ENCODE measurements at places on chromosomes 6 and 20. TPM values are rescaled to one million over a fixed set of nuclear protein-coding genes. Genes with fewer than 3 reads are reported as not detected.

The PNLDC1 gene
- 0.23 TPM for total RNA-seq

The TNFAIP3 gene
- total RNA-seq = 102 TPM

The PI16 gene
- total RNA-seq = 2.5 TPM

The RPRD1B gene
- total RNA-seq = 28.1 TPM

The SIRPD gene
- total RNA-seq = 1.6 TPM

The ETV7 gene
- total RNA-seq = 5.3 TPM

The MCHR2 gene
- not detected for total RNA-seq

The PEDS1 gene
- total RNA-seq = 37.9 TPM

The TCF21 gene
- total RNA-seq = 21.7 TPM

The GPSM3 gene
- 81.7 TPM for total RNA-seq

The SNX5 gene
- total RNA-seq = 82.0 TPM

The C20orf144 gene
- total RNA-seq = 0.24 TPM

DNA sequence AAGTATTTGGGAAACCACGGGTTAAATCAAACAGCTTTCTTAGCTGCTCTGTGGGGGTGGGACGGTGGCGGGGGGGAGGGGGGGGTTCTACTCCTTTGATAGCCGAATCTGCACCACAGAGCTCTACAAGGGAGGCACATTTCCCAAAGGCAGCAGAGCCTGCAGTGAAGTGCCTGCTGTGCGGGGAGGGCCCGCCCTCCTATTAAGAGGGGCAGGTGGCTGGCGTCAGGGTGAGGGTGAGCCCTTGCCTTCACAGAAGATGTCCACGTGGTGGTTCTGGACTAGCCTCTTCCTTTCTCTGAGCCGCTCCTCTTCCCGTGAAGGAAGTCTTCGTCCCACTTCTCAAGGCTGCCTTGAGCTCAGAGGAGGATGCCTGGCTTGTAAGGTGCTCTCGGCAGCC lies 174.9 kb upstream of the THBS2 start:
- no peak for DNase-seq

DNA sequence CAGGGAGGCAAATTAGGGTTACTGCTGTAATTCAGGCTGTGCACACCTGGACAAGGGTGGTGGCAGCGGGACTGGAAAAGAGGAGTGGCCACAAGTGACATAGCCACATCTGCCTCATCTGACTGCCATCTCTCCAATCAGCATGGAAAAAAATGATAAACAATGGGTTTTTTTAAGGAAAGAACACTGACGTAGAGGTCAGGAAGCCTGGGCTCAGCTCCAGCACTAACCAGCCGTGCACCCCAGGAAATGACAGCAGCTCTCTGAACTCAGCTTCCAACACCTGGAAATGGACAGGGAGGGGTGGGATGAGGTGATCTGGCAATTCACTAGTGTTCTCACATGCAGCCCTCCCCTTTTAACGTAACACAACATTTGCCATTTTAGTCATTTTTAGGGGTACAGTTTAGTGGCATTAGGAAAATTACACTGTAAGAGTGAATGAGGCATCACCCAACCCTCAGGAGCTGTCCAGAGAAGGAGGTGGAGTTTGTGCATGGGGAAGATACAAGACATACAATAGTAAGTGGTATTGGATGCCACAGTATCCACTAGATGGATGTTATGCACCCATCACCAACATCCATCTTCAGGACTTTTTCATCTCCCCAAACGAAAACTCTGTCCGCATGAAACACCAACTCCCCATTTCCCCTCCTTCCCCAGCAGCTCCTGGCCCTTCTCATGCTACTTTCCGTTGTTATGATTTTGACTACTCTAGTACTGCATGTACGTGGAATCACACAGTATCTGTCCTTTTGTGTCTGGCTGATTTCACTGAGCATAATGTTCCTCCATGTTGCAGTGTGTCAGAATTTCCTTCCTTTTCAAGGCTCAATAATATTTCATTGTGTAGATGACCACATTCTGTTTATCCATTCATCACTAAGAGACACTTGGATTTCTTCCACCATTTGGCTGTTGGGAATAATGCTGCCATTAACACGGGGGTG lies 215.5 kb upstream of the ECI2 start:
- DNase-seq = no peak

DNA sequence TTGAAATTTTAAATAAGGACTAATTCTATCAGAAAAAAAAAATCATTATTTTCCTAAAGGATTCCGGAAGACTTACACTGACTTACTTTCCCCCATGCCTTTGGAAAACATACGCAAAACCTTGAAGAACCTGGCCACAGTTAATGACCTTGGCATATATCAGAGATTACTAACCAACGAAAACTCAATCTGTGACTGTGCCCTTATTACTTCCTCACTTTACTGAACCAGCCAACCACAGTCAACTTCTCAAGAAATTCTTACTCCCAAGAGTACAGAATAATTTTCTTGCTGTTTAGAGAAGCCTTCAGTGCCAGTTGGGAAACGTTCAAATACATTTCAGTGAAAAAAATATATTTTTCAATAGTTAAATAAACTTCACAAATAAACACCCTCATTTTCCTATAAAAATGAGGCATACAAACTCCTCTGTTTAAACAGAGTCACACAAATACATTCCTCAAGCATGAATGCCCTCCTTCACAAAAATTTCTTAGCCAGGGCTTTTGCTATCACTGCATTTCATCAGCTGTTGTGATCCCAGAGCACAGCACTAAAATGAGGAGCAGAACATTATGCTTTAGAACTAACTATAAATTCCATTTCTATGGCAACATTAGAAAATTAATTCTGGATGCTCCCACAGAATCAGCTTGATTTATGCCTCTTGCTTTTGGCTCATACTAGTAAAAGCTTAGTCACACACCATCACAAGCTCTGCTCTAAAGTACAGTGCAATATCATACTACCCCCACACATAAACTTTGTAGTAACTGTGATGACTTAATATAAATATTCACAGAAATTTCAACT lies 117.6 kb downstream of the DST start:
- DNase-seq = no peak

GRCh38 chr6:81105998-81106397 lies 646.5 kb downstream of the TENT5A start:
- no peak for DNase-seq

DNA sequence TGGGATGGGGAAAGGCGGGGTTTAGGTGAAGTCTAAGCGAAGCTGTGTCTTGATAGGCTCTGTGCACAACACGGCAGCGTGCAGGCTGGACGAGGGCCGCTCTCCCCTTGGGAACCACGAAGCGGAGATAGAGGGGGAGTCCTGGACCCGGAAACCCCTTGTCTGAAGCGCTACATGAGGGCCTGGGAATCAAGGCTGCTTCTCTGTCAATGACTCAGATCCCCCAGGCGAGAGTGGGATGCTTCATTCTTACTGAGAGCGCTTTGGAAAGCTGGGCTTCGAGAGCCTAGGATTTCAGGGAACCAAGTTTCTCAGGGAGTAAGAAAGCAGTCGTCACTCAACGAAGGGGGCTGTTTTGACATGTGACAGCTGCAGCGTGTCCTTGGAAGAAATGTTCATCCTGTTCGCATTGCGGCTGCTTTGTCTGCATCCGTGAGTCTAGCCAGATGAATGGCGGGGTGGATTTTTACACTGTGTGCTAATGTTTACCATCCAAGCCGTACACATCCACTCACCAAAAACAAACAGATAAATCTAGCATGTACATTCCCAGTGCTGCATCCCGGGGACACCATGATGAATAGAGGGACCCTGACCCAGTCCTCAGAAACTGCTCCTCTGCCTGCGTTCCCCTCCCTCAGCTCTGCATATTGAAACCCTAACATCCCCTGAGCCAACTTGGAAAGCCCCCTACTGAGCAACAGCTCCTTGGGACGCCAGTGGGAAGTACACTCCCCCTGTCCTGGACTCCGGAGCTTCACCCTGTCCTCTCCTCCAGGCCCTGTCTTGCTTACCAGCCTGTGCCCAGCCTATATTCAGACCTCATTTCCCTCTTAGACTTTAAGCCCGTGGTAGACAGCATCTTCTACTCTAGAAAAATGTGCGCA lies 24.5 kb upstream of the RTF2 start:
- no peak for DNase-seq

DNA sequence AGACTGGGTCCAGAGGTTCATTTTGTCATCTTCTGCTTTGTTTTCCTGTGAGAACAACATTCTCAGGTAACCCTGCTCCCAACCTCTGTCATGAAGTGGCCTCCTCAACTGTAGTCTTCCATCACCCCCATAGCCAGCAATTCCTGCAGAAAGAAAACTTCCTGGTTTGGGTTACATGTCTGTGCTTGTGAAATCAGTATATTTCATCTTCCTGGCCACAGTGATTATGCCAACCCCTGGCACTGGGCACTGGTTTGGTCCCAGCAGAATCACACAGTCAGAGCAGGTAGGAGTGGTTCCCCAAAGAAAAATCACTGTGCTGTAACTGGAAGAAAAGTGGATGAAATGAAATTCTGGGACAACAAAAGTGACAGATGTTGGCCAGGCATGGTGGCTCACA lies 52.5 kb downstream of the CRYBG1 start:
- DNase-seq = no peak

- DNase-seq = no peak
Observed at GRCh38 chr6:109406196-109406595, 23.9 kb upstream of the CD164 start.

- no peak for DNase-seq
Observed at GRCh38 chr20:58116505-58116904, 111.9 kb downstream of the ANKRD60 start.

GRCh38 chr20:18390201-18390600 lies 76.6 kb downstream of the DZANK1 start:
- DNase-seq = no peak

DNA sequence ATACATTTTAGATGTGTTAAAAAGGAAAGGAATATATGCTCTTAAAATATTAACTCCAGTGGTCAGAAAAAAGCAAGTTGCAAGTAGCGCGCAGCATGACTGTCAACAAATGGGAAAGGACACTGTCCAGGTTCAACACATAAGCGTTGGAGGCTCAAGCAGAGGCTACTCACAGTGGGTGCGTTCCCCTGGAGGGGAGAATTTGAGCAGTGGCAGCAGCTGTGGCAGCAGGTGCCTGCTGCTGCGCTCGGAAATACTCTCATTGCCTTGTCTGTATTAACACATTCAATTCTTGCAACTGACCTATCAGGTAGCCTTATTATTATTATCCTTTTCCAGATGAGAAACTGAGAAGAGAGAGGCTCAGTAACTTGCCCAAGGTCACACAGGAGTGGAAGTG lies 21.9 kb upstream of the CCN6 start:
- DNase-seq = no peak

DNA sequence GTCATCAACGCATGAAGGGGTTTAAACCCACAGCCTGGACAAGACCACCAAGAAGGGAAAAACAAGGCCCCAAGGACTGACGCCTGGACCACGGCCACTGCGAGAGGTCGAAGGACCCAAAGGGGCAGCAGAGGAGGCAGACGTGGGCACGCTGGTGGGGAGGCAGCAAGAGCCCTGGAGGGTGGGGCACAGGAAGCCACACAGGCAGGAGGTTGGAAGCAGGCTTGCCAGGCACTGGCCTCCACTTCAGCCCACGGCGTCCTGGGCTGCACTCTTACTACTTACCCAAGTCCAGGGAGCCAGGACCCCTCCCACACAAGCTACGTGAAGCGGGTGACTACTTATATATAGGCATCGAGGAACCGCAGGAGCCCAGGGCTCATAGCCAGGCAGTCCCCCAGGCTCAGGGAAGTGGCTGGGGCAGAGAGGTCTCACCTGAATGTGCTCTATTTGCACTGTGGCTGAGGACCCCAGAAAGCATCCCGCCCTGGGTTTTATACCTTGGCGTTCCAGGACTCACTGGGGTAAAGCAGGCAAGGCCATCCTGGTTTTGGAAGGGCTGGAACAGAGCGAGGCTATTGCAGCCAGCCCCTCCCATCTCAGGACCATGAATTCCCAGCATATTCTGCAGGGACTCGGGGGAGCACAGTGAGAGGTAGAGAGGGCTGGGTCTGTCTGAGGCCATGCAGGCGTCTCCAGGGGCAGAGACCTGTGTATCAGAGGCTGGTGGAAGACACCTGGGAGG lies 113.8 kb upstream of the AFDN start:
- DNase-seq = no peak

GRCh38 chr20:32518593-32519380 lies 66.3 kb downstream of the NOL4L start:
- DNase-seq = no peak

- no peak for DNase-seq
Observed at GRCh38 chr6:4751823-4752464, 24.3 kb upstream of the CDYL start.

GRCh38 chr6:111657146-111657545 lies 51.5 kb upstream of the TRAF3IP2 start:
- no peak for DNase-seq

DNA sequence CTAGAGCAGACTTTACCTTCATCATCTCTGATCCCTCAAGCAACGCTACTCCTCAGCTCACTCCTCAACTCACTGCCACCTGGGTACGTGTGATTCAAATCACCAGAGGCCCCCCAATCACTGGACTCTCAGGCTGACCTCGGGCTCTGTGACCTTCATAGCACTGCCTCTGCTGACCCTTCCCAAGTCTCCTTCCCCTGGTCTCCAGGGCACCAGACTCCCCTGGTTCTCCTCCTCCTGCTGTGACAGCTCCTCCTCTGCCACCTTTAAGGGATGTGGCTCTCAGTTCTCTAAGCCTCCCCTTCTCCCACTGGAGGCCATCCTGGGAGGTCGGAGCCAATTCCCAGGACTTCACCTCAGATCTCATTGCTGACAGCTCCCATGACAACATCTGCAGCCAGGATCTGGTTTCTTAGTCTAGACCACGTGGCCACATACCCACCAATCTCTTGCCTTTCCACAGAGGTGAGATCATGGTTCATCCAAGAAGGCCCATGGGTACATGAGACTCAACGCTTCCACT lies 90.4 kb downstream of the NFATC2 start:
- DNase-seq = no peak

- no peak for DNase-seq
Observed at GRCh38 chr6:150361876-150362275, 6.9 kb upstream of the IYD start.

DNA sequence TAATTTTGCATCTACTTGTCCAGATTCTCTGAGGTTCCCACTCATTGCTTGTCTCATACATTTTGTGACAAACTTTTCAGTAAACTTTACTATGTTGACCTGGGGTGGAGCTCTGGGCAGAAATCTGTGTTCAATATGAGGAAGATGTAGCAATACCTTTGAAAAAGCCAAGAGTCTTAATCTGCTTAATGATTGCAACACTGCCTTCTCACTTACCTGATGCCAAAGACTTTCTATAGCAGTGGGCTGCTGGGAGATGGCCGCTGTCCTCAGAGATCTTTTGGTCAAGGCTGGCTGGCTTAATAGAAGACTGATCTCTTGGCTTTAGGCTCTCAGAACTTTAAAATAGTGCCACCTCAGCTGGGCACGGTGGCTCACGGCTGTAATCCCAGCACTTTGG lies 70.1 kb upstream of the RBM24 start:
- DNase-seq = no peak

DNA sequence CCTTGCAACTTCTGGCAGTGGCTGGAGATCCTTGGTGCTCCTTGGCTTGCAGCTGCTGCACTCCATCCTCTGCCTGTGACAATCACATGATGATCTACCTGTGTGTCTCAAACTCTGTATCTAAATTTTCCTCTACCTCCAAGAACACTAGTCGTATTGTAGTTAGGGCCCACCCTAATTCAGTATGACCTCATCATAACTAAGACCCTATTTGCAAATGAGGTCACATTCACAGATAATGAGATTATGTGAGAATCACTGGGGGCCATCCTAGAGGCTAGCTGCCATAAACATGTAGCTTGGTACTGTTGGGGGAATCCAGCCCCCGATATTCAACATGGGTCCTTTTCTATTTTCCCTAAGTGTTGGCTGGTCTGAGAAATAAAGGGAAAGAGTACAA lies 183.0 kb upstream of the SMLR1 start:
- no peak for DNase-seq

- no peak for DNase-seq
Observed at GRCh38 chr20:3412600-3413392, 5.3 kb upstream of the DNAAF9 start.

All from left lung (tissue), 14 donors.